ENCODE measurements at places on chromosomes 1 and 21. TPM values are rescaled to one million over a fixed set of nuclear protein-coding genes. Genes with fewer than 3 reads are reported as not detected.

LRRC52 gene
- total RNA-seq = not detected

GJC2 gene
- 1.0 TPM for total RNA-seq

DPT gene
- total RNA-seq = not detected

SLC35E2B gene
- total RNA-seq = 65.2 TPM

WNT3A gene
- total RNA-seq = not detected

CCDC30 gene
- 1.8 TPM for total RNA-seq

NR1I3 gene
- not detected for total RNA-seq

CLEC20A gene
- total RNA-seq = not detected

LEPR gene
- total RNA-seq = 3.6 TPM

AUNIP gene
- 6.5 TPM for total RNA-seq

RABGGTB gene
- 118 TPM for total RNA-seq
